ENCODE measurements at places on chromosomes 7 and 10.

GRCh38 chr10:14089556-14090292 lies 241.0 kb downstream of the FRMD4A start:
- DNase-seq: no peak

DNA sequence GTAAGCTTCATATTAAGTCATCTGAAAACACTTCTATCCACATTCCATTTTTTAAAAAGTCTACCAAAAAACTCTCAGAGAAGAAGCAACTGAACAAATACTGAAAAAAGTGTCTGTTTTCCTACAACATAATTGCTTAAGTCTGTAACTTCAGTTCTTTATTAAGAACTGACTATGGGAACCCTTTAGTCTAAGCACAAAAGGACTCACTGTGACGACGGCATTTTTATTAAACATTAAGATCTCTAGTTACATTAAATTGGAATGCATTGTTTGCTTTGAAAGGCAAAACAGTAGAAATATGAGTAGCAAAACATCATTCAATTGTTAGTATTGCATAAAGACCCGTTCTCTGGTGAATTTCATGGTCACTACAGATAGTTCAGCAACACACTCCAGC lies 5.8 kb upstream of the FAM3C start:
- DNase-seq: no peak

DNA sequence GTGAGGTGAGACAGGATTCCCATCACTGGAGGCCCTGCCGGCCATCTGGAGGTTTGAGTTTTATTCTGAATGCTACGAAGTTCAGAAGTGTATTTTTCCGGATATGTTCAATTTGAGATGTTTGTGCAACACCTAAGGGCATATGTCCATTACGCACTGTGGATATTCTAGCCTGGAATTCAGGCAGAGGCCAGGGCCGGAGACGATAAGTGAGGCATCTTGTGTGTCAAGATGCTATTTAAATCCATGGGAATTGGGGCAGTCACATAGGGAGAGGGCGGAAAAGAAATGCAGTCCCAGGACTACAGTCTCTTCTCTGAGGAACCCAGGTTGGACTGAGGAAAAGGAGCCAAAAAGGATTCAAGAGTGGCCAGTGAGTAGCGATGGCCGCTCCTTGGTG lies 1.9 kb upstream of the SUV39H2 start:
- no peak for DNase-seq

DNA sequence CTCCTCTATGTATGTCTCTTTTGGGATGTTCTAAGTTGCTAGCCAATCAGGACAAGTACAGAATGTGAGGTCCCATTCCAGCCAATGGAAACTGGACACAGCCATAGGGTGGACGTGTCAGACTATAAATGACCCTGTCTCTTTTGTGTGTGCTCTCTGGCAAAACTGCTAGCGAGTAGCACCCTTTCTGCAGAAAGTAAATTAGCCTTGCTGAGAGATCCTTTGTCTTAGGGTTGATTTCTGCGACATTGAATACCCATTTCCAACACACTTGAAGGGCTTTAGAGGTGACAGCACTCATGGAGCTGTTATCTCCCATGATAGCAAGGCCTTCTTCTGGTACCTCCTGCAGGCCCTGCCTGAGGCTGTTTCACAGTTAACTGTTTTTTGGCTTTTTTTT lies 107.5 kb downstream of the CCNY start:
- no peak for DNase-seq

GRCh38 chr10:59055045-59055444 lies 121.4 kb upstream of the PHYHIPL start:
- DNase-seq: no peak

- no peak for DNase-seq
Measured at GRCh38 chr7:133819695-133820094, 307.4 kb upstream of the LRGUK start.

DNA sequence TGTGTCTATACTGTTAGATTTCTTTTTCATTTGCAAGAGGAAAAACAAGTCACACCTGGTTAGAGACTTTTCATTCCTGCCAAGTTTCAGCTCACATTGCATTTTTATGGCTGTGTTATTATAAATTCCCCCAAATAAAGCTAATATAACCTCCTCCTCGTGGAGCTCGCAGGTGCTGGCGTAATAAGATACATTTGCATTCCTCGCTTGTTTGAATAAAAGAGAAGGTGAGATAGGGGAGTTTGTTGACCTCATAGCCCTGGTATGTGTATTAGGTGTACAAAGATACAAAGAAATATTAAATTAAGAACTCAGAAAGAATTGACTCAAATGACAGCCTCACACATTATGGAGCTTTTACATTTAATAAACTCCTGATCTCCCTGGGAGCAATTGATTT lies 257.7 kb upstream of the SP8 start:
- DNase-seq: no peak

GRCh38 chr10:15052121-15052520 lies 8.4 kb downstream of the OLAH start:
- no peak for DNase-seq

GRCh38 chr7:91239171-91239604 lies 25.0 kb upstream of the FZD1 start:
- no peak for DNase-seq

GRCh38 chr7:81641873-81642272 lies 128.0 kb downstream of the HGF start:
- DNase-seq: no peak

DNA sequence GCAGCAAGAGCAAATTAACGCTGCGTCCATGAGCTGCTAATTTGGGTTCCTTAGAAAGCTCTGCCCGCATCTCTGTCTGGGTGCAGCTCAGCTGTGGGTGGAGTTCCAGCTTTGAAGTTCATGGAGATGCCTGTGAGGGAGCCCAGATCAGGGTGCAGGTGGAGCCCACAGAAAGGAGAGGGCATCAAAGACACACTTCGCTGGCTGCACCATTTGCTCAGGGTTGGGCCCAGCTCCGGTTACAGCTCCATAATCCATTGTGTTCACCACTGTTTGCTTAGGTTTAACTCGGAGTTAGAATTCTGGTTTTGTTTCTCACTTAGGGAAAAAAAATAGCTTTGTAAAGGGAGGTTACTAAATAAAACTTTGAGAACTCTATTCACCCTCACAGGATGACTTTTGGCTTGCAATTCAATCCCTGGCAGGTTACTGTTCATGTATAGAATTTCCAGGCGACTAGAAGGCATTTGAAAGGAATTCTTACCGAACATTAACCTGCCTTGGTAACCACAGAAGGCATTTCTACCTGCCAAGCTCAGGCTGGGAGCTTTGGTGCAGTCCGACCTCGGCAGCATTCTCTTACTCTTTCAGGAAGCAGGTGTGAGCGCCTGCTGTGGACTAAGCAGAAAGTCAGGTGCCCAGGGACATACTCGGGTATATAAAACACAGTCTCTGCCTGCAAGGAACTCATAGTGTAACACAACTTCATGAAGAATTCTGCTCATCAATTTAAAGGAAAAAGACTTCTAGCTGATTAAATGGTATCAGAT lies 179.5 kb upstream of the RNF32 start:
- DNase-seq: no peak

DNA sequence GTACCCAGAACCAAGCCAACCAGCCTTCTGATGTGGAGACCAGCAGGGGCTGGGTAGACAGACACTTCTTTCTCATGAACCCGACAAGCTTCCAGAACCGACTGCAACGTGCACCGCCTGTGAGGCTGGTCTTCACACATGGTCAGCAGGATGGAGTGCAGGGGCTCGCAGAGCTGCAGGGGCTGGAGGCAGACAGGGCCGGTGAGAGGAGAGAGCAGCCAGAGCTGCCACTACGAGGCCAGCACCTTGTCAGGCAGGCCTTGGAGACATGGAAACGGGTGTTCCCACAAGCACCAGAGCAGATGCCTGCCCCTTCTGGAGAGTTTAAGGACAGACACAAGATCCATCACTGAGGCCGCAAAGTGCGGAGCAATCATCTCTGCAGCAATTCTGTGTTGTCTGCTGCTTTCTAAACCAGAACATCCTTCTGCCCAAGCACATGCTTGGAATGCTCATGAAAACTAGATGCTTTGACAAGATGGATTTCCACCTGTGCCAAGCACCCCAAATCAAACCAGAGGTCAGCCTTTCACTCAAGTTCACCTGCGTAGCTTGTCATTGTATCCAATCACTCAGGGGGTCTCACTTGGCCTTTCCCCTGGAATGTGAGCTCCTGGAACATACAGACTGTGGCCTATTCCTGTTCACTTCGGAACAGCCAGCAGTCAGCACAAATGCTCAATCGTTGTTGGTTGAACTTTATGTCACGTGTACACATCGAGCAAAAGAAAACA lies 32.2 kb downstream of the FRMPD2 start:
- DNase-seq: no peak

DNA sequence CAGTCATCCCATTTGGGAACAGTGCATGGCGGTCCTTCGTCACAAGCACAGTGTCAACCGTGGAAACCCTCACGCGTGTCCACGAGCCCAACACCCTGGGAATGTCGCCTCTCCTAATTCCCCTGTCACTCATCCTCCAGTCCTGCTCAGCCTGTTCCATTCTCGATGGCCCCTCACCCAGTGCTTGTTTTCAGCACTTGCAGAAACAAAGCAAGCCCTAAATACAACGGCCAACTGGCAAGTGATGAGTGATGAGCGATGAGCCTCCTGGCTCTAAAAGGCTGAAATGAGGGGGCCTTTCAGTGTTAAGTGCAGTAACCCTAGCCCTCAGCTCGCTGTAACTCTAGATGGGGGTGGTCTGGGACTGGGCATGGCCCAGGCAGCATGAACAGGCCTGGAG lies 22.6 kb downstream of the NKX2-3 start:
- DNase-seq: no peak

- DNase-seq: no peak
Measured at GRCh38 chr7:142654398-142654797, 94.9 kb upstream of the PRSS1 start.

DNA sequence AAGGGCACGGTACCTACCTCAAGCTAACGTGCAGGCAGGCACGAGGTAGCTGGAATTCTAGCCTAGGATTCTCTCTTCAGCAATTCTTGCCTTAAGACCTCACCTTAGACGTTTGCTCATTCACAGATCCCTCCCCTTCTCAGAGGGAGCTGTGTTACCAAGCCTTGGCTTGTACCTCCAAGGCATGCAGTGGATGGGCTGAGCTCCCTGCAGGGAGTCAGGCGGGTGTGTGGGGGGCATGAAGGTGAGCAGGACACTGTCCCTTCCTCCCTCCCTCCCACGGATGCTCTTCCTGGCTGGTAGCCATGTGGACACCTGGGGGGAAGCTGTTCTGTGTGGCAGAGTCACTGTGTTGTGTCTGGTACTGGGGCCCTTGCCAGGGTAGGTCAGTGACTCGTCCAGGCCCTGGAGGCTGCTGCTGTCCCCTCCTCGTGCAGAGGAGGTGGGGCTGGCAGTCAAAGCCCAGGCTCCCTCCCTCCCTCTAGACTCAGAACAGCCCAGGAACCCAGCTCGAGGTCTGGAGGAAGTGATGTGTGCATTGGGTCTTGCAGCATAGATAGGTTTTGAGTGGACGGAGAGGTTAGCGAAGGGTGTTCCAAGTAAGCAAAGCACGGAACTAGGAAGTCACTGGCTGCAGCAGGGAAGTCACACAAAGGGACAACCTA lies 222.2 kb upstream of the SH2B2 start:
- no peak for DNase-seq

DNA sequence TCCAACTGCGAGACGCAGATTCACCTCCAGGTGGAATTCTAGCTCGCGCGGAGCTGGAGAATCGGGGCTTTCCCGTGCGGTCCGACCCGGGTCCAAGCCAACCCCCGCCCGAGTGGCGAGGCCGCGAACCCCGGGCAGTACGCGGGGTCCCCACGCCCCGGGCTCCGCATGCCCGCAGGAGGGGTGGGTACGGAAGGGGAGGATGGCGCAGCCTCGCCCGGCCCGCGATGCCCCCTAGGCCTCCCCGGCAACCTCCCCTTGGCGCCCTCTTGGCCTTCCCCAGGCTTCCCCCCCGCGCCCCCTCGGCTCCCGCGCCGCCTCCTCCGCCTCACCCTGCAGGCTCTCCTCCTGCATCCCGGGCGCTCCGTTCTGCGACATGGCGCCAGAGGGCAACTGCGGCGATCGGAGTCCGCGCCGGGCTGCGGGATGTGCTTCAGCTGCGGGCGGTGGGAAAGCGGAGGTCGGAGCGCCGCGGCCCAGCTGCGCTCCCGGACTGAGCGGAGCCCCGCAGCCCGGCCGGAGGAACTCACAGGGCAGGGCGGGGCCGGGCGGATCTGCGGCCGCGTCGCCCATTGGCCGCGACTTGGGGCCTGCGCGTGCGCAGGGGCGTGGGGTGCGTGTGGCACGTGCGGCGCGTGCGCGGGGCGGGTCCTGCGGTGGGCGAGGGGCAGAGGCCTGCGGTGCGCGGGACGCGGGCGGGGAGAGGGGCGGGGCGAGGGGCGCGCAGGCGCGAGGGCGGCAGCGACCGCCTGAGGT lies at the start of gene BNIP3:
Gene BNIP3 (minus strand): TSS at position 495 of the 756 bp plus-strand sequence. CDS start 117 bp downstream, at position 378.
- peak; percentile 96 for DNase-seq

DNA sequence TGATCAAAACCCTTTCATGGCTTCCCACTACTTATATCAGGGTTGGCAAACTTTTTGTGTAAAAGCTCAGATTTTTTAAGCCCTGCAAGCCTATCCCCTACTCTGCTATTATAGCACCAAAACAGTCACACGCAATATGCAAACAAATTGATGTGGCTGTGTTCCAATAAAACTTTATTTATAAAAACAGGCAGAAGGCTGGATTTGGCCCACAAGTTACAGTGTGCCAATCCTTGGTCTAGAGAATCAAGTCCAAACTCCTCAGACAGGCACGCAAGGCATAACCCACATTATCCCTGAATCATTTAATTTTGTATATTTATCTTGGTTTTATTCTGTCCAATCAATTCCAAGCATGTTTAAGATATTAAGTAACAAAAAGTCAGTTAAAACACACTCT lies 71.9 kb downstream of the SGMS1 start:
- no peak for DNase-seq

DNA sequence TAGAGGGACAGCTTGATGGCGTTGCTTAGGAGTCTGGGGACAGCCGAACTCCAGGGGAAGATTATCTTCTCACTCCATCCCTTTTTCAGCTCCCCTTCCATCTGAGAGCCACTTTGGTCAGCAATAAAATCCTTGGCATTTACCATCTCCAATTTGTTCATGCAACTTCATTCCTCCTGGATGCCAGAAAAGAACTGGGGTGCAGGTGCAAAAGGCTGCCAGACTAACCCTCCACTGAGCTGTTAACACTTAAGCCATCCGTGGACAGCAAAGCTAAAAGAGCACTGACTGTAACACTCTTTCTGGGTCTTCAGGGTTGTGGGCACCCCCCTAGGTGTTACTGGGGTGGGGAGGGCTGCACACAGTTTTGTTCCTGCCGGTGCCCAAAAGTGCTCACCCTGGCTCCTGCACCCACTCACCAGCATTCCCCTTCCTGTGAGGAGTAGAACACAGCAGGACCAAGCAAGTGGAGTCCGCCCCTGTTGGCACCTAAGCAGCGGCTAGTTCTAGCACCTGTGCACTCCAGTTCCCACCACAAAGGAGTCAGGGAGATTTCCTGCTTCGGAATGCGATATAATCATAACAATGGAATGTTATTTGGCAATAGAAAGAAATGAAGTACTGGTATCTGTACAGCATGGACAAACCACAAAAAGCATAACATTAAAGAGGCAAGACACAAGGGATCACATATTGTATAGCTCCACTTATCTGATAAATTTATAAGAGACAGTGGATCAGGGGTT lies 95.1 kb downstream of the NPY start:
- no peak for DNase-seq

DNA sequence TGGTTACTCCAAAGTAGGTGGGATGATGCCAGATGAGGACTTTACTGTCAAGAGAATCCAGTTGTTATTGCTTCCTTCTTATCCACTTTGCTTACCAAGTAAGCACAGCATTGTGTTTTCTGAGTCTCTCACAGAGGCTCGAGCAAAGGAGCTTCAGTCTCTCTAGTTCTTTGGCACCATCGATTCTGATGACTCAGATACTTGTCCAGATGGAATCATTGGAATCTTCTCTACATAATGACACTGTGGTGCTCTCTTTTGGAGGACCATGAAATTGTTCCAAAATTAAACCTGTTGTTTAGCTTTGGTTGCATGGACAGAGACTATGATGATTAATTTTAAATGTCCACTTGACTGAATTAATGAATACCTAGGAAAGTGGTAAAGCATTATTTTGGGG lies 132.6 kb downstream of the NXPH1 start:
- DNase-seq: no peak

Measured in activated T-cell treated with anti-CD3 and anti-CD28 coated beads, Interleukin-2, amount 50 U/mL, for 1 hour (primary cell).